ENCODE measurements at places on chromosomes 12 and 14. TPM values are rescaled to one million over a fixed set of nuclear protein-coding genes. Genes with fewer than 3 reads are reported as not detected.

PTHLH gene
- total RNA-seq, result 0.25 TPM

OTUB2 gene
- 1.2 TPM for total RNA-seq

FZD10 gene
- 0.13 TPM for total RNA-seq

TAS2R8 gene
- total RNA-seq, result not detected

NFKBIA gene
- total RNA-seq, result 202 TPM

FOXG1 gene
- not detected for total RNA-seq

BEST3 gene
- not detected for total RNA-seq

TSHR gene
- not detected for total RNA-seq

KCNK13 gene
- total RNA-seq, result not detected

METTL17 gene
- 20.6 TPM for total RNA-seq

DEPDC4 gene
- 0.32 TPM for total RNA-seq

SMCO2 gene
- 0.32 TPM for total RNA-seq

RNASE3 gene
- not detected for total RNA-seq

NOS1 gene
- total RNA-seq, result not detected

RHOJ gene
- 312 TPM for total RNA-seq

IRF9 gene
- total RNA-seq, result 55.4 TPM

TMEM120B gene
- 9.8 TPM for total RNA-seq

ABCC9 gene
- total RNA-seq, result under 0.01 TPM

SELPLG gene
- 0.16 TPM for total RNA-seq

STYK1 gene
- 6.0 TPM for total RNA-seq

SLC6A15 gene
- total RNA-seq, result 45.9 TPM

PTPRO gene
- total RNA-seq, result 0.06 TPM

POTEM gene
- total RNA-seq, result not detected
